Mesendoderm (in vitro differentiated cells): ENCODE measurements at places on chromosomes 13 and 19.

GRCh38 chr19:1917146-1917545 lies 11.9 kb downstream of the ADAT3 start:
- DNase-seq, result no peak

DNA sequence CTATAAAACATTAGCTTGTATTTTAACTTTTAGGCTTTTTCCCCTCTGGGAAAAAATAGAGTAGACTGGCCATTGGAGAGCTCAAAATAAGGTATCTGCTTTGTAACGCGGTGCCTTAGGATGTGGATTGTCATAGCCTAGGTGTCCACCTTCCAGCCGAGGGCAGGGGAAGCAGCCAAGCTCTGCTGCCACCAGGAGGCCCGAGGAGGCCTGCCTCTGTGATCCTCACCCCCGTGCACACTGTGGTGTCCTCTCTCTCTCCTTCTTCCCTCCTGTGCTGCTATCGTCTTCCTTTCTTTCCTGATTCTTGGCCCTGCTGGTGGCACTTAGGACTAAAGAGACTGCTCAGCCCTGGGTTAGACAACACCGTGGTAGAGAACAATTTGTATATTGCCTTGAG lies 11.3 kb downstream of the HNRNPM start:
- peak; percentile 82 for DNase-seq

DNA sequence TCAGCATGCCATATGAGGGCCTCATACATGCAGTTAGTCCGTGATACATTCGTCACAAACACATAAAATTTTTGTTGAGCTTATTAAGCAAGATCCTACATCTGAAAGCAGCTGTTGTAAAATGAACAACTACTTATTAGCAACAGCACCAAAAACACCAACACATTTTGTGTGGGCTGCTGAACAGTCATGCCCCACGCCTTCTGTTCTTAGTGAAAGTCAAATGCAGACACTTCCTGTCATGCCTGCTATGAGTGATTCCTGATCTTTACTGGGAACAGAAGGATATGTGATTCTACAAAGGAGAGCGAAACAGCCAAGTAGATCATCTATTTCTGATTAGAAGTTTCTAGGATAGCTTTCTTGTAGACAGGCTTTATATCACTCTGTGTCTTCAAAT lies 4.2 kb upstream of the B3GLCT start:
- DNase-seq, result no peak

DNA sequence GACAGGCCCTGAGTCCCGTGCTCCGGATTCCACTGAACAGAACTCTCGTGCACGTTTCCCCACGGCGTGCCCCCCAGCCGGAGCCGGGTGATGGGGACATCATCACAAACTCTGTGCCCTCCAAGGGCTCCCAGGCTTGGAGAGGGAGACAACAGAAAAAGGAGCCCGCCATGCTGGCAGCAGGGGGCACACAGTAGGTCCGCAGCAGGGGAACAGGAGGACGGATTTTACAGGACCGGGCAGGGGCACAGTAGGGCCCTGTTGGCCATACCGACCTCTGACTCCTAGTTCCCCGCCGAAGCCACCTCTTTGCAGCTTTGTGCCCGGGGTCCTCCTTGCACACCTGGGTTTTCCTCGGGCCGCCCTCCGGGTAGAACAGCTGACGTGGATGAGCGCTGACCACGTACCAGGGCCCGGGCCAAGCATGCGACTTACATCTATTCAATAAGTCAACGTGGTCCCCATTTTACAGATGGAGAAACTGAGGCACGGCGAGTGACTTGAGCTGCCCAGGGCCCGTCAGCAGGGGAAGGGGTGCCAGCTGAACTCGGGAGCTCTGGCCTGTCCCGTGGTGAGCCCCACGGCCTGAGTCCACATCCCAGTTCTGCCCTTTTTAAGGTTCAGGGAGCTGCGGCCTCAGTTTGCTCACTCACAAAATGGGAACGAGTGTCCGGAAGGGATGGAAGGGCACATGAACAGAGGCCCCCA lies 10.2 kb upstream of the ONECUT3 start:
- DNase-seq, result no peak

GRCh38 chr19:39265321-39265916 lies 2.8 kb upstream of the IFNL2 start:
- peak; percentile 23 for DNase-seq
